GM18507 (cell line): ENCODE measurements at places on chromosomes 4 and X.

DNA sequence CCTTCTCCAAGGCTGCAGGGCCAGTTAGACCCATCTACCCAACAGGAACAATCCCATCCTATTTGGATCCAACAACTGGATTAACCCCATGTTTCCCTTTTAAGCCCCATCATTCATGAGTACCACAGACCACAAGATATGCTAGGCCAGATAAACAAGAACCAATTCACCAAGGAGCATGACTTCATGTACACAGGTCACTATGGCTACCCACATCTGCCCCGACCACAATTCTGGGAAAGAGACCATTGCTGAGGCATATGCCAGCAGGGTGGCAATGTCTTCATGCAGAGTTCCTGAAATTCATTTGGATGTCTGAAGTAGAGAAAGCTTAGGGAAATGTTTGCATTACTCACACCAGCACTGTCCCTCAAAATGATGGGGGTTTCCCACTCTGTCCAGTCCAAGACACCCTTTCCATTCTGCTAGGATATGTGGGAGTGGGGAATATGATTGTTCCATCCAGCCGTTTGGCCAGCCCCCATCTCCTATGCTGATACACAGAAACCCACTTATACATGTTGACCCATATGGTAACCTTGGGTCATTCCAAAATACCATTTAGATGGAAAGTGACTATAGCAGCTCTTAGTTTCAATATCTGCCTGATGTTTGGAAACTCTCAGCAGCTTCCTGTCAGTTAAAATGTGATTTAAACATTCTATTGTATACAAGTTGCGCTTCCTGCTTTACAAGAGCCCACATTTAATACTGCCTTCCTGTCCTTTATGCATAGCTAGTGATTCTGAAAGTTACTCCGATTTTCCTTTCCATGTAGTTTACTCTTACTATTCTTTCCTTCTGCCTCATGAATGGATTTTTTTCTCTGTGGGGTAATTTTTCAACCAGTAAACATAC is 129.0 kb downstream of the AMMECR1 start:
- no peak for DNase-seq

- DNase-seq: no peak
Observed at GRCh38 chrX:49120091-49120490, 3.4 kb downstream of the GPKOW start.

DNA sequence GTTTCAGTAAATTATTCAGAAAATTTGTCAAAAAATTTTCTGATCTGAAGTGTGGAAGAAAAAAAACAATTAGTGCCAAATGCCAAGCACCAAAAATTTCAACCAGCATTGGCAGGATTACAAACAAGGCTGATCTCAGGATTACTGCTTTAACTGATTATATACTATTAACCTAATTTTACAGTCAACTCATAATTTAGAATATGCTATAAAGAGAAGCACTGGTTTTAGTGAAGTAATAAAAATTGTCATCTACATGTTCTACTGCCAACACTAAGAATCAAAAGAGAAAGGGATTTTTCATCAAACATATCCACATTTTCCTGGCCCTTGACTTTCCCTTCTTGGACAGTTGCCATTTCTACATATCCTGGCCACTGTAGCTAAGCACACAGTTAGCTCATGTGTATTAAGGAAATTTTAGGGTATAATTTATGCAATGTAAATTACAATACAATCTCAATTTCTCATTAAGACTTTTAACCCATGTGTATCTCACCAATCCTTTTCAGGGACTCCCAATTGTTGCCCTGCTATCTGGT is 33.8 kb downstream of the THOC2 start:
- no peak for DNase-seq

DNA sequence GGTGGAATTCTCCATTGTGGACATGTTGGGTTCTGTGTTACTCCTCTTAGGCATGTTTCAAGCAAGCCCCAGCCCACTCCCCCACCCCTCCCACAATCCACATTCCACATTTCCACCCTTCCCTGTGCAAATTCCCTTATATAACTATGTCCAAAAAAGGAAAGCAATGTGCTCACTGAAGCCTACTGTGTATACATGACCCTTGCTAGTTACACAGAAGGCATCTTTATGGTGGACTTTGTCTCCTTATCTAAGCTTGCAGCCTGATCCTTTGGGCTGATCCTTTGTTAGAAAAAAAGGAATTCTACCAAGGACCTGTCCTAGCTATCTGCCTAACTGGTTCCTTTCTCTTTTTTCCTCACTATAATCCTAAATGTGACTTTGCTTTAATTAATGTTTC is 796.8 kb downstream of the NLGN4X start:
- DNase-seq: no peak

DNA sequence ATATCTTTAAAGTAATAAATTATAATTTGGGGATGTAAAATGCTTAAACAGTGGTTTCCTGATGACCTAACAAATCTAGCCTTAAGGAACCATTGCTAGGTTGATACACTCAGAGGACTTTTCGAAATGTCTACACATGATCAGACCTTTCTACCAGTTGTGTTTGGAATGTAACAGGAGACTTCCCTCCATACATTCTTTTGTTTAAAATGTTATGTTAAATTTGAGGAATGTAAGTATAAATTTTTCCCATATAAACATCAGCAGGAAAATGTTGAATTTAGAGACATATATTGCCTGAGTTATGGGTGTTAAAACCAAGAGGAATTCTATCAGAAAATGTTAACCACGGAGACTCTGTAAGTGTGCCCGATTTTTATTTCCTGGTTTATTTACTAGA is 190.6 kb upstream of the SPRY1 start:
- no peak for DNase-seq

GRCh38 chr4:123562994-123563750 is 166.6 kb downstream of the SPRY1 start:
- no peak for DNase-seq
